ENCODE measurements at places on chromosomes 5 and 9.

DNA sequence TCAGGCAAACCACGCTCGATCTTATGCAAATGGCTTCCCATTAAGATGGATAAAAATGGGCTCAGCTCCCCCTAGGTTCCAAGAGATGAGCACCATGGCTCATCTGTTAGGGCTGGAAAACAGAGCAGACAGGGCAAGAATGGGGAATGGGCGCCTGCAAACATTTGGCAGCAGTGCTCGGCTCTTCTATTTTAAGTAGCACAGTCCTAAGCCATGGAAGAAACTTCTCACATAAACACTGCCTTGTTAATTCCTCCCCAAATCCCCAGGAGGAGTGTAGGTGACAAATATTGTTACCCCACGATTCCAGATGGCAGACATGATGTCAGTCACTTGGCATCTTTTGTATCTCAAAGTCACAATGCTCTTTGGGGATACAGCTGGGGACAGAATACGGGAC is 221.8 kb downstream of the ICE1 start:
- no peak for DNase-seq

- no peak for DNase-seq
Observed at GRCh38 chr5:174547814-174548213, 176.6 kb upstream of the MSX2 start.

- no peak for DNase-seq
Observed at GRCh38 chr9:5191985-5192384, 6.5 kb upstream of the INSL6 start.

GRCh38 chr5:88548136-88548805 is 279.6 kb upstream of the TMEM161B start:
- DNase-seq: no peak

GRCh38 chr5:173772384-173773059 is 115.6 kb upstream of the CPEB4 start:
- no peak for DNase-seq

- DNase-seq: no peak
Observed at GRCh38 chr9:101311758-101312420, 72.9 kb downstream of the BAAT start.

- no peak for DNase-seq
Observed at GRCh38 chr9:37146410-37146809, 26.0 kb downstream of the ZCCHC7 start.

GRCh38 chr9:471320-471719 is 256.7 kb downstream of the DOCK8 start:
- DNase-seq: no peak

GRCh38 chr9:78858266-78858665 is 561.3 kb downstream of the PSAT1 start:
- DNase-seq: no peak

GRCh38 chr5:8012131-8012977 is 143.4 kb downstream of the MTRR start:
- DNase-seq: no peak

DNA sequence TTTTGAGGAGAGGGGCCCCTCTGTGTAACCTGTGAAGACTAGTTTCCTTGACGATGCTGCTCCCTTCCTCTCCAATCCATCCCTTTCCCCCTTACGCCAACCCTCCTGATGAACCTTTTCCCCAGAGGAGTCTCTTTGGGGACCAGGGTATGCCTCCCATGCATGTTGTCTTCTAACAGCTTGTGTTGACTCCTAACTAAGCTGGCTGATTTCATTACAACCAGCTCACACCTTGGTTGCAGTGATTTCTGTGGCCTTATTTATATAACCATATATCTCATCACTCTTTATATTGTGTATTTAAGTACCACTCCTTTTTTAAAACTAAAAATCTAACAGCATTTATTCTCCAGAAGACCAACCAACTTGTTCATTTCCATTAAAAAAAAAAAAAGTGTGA is 42.5 kb downstream of the SFXN1 start:
- DNase-seq: no peak

DNA sequence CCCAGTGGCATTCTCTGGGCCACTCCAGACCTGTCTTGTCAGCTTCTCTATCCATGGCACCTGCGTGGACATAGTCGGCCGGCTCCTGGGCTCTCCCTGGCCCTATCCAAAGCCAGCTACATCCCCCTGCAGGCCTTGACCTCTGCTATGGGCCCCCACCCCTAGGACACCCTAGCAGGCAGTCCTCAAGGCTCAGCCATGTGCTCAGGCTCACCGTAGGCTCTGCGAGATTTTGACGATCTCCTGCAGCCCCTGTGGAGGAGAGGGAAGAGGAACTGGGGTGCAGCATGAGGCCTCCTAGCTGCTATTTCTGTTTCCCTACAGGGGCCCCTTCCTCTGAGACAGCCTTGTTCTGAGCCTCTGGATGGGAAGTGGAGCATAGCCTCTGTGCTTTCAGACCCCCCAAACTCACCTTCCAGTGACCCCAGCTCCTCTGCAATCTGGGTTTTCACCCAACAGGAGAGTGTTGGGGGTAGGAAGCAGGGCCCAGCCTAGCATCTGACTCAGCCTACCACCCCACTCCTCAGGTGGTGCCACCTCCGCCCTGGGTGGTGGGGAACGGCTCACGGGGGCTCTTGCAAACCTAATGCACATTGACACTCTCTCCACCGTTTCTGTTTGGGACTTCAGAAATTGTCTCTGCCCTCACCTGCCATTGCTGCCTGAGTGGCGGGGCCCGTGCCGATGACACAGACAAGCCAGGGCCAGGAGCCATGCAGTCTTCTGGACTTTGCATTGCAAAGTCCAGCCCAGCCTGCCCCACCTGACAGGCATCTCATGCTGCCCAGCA is 36.7 kb downstream of the HRH2 start:
- no peak for DNase-seq

DNA sequence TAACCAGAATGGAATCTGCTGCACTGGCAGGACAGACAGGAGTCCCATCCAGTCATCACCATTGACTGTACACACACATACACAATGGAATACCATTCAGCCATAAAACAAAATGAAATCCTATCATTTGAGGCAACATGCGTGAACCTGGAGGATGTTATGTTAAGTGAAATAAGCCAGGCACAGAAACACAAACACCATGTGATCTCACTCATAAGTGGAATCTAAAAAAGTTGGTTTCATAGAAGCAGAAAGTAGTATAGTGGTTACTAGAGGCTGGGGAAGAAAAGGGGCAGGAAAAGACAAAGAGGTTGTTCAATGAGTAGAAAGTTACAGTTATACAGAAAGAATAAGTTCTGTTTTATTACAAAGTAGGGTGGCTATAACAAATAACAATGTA is 884.0 kb upstream of the ACO1 start:
- no peak for DNase-seq

DNA sequence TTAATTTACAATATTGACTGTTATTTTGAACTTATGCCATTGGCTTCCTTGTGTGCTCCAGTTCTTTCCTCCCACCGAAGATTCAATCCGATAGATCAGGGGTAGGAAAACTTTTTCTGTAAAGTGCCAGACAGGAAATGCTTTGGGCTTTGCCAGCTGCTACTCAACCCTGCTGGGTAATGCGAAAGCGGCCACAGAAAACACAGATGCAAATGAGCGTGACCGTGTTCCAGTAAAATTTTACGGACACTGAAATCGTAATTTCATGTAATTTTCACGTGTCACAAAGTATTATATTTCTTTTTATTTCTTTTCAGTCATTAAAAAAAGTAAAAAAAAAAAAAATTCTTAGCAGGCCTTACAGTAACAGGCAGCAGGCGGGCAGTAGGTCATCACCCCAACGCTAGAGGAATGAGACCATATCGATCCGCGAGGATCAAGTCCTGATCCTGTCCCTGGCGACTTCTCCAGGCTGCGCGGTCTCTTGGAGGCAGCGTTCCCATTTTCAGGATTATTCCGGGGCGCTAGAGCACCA is 599 bp downstream of the NMRK1 start:
- DNase-seq: no peak

DNA sequence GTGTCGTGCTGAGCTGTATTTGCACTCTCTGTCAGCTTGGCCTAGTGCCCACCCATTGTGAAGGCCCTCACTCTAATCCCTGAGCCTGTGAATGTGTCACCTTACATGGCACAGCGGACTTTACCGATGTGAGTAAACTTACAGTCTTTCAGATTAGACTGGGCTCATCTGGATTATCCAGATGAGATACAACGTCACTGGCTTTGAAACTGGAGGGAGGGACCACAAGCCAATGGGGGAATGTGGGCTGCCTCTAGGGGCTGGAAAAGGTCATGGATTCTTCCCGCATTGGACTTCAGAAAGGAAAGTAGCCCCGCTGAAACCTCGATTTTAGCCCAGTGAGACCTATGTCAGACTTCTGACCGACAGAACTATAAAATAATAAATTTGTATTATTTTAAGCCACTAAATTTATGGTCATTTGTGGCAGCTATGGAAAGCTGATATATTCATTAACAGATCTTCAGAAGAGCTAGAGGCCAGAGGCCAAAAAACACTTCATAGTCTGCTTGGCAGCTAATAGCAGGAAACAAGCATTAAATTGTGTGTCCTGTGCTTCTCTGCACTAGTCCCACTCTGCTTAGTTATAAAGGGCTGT is 139.0 kb upstream of the GAS1 start:
- DNase-seq: no peak

- DNase-seq: no peak
Observed at GRCh38 chr5:136981936-136982335, 517.2 kb downstream of the SPOCK1 start.

GRCh38 chr5:43418561-43418960 is 6.4 kb upstream of the CCL28 start:
- DNase-seq: no peak

DNA sequence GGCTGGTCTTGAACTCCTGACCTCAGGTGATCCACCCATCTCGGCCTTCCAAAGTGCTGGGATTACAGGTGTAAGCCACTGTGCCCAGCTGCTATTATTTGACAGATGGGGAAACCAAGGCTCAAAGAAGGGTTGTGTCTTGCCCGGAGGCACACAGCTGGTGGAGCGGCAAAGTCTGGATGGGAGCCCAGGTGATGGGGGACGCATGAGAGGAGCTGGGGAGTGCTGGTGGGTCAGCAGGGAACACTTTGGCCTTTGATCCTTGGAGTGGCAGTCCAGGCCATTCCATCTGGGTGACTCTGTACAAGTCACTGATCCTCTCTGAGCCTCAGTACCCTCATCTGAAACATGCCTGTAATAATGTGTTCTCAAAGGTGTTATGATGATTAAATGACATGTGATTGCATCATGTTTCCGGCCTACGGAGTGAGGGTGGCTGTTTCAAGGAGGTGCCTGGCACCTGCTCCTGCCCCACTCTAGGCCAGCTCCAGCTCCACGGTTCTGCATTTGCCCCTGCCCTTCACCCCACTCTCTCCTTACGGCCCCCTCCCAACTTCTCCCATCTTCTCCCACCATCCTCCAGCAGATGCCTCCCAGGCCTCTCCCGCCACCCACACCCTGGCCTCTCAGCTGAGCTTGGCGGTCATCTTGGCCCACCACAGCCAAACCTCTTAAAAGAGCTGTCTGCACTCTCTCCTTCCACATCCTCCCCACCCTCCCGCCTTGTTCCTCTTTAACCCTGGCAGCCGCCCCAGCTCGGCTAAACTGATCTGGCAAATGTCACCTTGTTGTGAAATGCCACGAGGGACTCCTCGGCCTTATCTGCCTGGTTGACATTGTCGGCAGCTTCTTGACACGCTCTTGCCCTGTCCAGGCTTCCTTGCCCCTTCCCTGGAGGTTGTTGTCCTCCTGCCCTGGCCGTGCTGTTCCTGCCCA is 5.5 kb upstream of the DBN1 start:
- DNase-seq: no peak

GRCh38 chr5:56094579-56095361 is 100.0 kb upstream of the IL6ST start:
- no peak for DNase-seq

GRCh38 chr9:112168197-112168596 is 6.9 kb downstream of the SUSD1 start:
- DNase-seq: no peak

DNA sequence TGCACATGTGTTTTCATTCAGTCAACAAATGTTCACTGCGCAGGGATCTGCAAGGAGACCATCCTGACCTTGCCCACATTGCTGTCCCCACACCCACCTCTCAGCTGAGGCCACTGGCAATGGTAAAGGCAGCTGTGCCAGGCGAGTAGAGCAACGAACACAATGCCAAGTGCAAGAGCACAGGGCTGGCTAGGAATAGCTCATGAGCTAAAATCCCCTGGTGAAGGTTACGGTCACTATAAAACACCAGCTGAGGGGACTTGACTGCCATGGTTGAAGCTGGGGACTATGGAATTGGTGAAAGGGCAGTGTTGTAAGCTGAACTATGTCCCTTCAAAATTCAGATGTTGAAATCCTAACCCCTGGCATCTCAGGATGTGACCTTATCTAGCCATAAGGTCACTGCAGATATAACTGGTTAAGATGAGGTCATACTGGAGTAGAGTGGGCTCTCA is 96.1 kb downstream of the OTULIN start:
- DNase-seq: no peak

DNA sequence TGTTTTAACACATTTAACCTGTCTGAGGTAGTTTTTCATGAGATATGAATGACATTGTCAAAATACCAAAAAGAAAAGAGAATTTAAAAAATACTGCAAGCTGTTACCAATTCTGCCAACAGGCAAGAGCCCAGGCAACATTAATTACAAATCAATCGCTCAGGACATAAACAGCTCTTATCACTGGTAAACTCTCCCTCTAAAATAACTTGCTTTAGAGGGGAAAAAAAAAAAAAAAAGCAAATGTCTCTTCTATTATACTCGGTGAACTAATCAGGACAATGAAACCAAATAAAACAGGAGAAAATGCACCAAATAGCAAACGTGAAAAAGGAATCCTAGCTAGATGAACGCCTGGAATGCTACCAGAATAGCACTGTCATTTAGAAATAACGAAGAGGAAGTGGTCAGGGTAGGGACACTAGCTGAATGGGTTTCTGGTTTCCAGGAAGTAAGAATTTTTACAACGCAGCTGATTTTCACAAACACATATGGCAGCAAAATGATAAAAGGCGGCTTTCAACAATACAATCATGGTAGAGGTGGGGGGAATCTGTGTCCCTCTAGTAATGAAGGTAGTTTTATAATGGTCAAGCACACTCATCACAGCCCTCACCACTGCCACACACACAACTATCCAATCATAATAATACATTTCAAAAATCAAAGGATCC is 94.9 kb downstream of the DENND1A start:
- no peak for DNase-seq

DNA sequence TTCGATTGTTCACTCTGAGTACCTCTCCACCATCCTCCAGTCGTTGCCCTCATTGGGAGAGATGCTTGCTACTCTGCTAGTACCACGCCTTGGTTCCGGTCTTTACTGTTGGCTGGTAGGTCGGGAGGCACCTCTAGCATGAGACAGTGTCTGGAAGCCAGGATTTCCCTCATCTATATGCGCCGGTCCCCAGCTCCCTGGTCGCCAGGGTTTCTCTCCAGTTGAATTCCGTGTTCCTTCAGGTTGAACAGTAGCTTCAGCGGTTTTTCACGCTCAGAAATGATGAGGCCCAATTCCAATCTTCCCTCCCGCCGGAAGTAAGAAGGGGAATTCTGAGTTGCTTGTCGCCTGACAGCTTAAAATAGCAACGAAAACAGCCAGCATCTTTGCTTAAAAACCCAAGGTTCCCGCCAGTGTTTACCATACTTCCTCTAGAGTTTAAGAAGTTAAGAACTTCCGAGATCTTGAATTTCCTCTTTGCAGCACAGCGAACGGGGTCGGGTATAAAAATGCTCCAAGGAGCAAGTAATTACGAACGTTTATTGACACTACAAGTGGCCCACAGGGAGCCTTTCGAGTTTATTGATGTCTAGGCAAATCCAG is 1.3 kb upstream of the ST8SIA4 start:
- no peak for DNase-seq

Measured in cortex of kidney (tissue), 1 donor.